Substantia nigra (tissue), 51 donors: ENCODE measurements at places on chromosomes 2 and 18.

DNA sequence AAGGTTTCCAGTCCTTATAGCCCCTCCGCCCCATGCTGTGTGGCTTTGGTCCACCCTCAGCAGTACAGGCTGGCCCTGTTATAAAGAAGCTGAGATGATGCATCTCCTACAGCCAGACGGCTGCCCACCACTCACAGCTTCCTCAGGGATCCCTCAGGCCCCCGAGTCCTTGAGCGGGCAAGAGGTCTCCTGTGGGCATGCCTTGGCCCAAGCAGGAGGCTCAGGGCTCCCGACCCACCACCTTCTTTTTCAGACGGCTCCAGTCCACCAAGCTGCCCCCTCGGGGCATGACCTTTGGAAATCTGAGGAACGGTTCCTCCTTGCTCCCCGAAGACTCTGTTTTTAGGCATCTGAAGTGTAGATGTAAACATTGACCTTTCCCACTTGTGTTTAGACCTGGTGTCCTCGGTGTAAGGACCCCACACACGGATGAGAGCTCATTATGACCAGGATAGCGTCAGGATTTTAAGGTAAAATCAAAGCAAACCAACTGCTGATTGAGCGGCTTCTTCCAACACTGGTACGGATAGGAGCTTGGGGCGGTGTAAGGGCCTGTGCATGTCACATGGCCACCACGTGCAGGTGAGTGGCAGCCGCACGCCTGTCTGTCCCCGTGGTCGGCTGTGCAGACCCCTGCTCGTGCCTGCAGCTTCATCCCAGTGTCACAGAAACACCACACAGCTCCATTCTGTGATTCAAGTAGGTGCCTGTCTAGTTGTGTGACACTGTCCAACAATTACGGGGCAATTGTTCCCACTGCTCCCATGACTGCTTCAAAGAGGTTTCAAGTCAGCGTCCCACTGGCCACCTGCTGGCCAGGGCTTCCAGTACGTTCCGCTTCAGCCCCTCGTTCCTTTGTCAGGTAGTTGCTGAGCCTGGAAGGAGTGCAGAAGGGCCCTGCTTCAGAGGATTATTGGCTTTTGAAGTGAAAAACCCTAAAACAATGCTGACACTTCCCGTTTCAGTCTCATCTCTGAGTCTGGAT is 74.7 kb downstream of the NDUFA10 start:
- no peak for DNase-seq

- no peak for DNase-seq
These were observed 793 bp downstream of the CNRIP1 start for GRCh38 chr2:68318914-68319397.

DNA sequence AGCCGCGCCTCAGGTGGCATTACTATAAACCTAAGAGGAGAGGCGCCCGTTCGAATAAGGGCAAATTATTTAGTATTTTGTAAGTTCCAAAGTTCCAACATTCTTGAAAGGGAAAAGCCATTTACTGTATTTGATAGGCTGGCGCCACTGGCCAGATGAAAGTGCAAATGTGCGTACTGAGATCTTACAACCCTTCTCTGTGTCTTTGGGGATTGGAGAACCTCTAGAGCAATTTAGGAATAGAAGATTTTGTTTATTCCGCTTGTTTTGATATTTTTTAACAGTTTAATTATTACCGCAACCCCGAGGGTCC is 467 bp upstream of the WDR35 start:
- no peak for DNase-seq

GRCh38 chr2:237649541-237650454 is 22.4 kb downstream of the LRRFIP1 start:
- DNase-seq: no peak

DNA sequence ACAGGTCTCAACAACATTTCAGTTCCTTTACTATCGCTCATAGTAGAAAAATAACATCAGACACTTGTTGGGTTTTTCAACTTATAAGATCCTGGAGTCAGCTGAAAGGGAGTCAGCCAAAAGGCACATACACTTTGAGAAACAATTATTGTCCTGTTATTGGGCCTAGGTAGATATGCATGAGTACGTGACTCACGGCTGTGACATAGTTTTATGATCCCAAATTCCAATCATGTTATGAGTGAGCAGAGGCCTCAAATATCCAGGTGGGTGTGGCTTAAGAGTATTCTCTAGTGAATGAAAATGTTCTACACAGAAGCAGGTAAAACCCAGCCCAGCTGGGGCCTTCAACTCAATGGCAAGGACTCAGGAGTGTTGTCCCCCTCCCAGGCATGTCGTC is 27.2 kb downstream of the SERPINB8 start:
- DNase-seq: no peak

- DNase-seq: no peak
These were observed 1.2 kb downstream of the KCNG2 start for GRCh38 chr18:79798999-79799370.
